ENCODE measurements at places on chromosomes 13 and 19.

- DNase-seq = no peak
Observed at GRCh38 chr13:49410006-49410405, 33.9 kb downstream of the CAB39L start.

- no peak for DNase-seq
Observed at GRCh38 chr13:98979012-98979660, 1.3 kb upstream of the DOCK9 start.

GRCh38 chr13:112450118-112450903, 74.2 kb downstream of the SPACA7 start:
- DNase-seq = no peak

DNA sequence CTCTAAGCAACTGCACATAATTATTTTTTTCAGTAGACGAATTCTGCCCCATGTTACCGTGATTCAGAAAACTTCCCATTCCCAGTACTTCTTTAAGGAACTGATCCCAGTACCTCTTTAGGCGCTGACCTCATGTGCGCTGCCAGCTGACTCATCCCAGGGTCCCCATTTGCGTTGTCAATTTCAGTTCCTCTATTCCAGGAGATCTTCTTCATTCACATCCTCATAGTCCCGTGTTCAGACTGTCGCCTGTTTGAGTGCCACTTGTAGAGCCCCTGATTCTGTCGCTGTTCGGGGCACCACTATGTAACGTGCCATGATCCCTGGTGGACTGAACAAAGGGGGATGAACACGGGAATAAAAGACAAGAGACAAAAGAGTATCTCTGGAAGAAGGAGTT, 16.4 kb downstream of the FPR3 start:
- no peak for DNase-seq

DNA sequence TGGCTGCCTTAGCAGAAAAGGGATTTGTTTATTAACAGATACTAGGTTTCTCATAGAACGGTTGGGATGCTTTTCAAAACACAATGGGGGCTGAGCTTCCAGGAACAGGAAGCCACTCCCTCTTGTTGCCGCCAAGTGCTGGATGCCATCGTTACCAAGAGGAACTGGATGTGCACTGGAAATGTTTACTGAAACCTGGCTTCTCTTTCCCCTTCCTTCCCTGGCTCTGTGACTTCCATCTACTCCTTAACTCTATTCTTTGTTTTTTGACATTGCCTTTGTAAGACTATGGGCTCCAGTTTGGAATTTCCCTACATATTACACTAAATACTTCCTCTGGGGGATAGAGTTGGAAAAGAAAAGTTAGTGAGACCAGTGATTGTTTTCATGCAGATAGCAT, 11.7 kb upstream of the KL start:
- DNase-seq = no peak

- peak; percentile 44 for DNase-seq
Observed at GRCh38 chr19:10390652-10391286, 10.4 kb upstream of the TYK2 start.

- DNase-seq = no peak
Observed at GRCh38 chr13:23279321-23279720, 98.5 kb downstream of the SGCG start.

- no peak for DNase-seq
Observed at GRCh38 chr13:64033921-64034320, 2618.3 kb upstream of the PCDH20 start.

Measured in stimulated activated naive B cell treated with anti-CD40 and anti-IgM and Interleukin-4, amounts not matched to agents 10 μg/mL and 1 μg/mL and 100 μg/mL, for 72 hours (primary cell).